ENCODE measurements at places on chromosomes 16 and 17.

- no peak for DNase-seq
Observed at GRCh38 chr17:48522031-48522653, 8.7 kb downstream of the HOXB1 start.

DNA sequence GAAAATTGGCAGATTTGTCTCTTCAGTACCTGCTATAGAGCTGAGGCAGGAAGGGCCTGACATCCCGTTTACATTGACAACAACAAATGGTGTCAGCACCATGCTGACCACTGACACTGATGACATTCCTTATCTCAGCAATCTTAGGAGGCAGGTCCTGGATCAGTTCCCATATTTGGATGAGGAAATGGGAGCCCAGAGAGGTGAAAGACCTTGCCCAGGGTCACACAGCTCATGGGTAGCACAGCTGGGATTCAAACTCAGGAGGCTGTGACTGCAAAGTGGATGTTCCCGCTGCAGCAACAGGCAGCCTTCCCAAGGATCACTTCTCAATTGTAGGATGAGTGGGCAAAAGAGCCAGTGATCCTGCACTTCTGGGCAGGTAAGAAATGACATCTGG is 30.5 kb upstream of the CACNG4 start:
- no peak for DNase-seq

- DNase-seq: no peak
Observed at GRCh38 chr17:21292867-21293830, 8.6 kb downstream of the MAP2K3 start.

DNA sequence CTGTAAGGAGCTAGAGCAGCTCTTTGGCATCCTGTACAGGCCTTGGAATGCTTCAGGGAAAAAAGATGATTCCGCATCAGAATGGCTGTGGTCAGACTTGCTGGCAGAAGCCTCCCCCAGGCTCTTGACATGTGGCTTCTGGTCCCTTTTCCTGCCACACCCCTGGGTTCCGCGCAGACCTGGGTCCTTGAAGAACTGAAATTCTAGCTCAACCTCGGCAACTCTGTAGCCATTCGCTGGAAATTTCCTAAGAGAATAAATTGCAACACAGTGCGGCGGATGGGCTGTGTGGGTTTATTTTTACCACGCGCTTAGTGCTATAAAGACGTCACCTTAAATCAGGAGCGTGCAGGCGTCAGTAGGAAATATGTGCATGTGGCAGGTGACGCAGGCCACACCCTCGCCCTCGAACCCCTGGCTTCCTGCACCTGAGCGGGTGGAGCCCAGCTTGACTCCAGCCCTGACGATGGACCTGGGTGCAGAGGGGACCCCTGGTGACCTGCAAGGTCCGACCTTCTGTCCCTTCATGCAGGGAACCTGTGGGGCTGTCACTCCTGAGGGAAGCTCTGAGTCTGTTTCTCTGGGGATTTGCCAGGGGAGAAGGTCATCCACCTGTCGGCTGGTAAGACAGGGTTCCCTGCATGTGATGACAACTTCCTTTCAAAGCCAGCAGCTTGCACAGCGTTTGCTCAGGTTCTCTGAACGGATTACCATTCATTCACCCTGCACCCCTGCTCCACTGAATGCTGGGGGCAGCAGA is 46.3 kb downstream of the METRNL start:
- peak; percentile 66 for DNase-seq

- DNase-seq: no peak
Observed at GRCh38 chr17:38327936-38328335, 15.8 kb downstream of the GPR179 start.

DNA sequence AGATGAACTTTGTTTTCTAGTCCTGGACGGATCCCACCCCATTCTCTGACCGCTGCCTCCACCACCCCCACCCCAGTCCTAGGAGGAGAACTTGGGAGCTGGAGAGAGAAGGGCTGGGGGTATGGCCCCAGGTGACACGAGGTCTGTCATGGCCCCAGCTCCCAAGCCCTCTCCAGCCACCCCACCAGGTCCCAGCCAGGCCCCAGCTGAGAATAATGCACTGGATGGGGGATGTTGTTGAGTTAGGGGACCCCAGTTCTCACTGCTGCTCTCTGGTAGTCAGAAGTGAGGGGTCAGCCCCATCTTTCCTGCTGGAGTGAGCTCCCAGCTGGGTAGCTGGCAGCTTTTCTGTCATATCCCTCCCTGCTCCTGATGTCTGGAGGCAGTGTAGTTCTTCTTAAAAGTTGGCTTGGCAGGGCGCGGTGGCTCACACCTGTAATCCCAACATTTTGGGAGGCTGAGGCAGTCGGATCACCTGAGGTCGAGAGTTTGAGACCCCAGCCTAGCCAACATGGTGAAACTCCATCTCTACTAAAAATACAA is 4.6 kb upstream of the COL1A1 start:
- DNase-seq: peak; percentile 12

GRCh38 chr17:44361292-44362260 is 2.1 kb downstream of the FAM171A2 start:
- DNase-seq: peak; percentile 38
